Pancreas (tissue), 10 donors: ENCODE measurements at places on chromosomes 1 and 21. TPM values are rescaled to one million over a fixed set of nuclear protein-coding genes. Genes with fewer than 3 reads are reported as not detected.
A peak's percentile ranks its signal among the peaks of the same experiment; 100 is the strongest.

The TAL1 gene
- total RNA-seq: 1.2 TPM

DNA sequence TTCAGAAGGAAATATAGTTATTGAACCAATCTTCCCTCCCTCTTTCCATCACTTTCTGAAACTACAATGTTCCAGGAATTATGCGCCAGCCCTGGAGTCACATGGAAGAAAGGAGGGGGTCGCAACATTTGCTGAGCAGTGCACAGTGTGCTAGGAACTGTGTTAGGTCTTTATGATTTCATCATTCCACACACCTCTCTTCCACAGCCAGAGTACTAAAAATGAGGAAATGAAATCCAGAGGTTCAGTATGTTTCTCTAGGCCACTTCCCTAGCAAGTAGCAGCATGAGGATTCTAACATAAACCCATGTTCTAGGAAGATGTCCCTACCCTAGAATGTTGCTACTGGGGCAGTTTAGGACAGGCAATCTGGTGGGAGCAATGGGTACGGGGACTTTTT is 158.1 kb downstream of the SLC45A1 start:
- DNase-seq: no peak

The TMCC2 gene
- total RNA-seq: 1.8 TPM

The FUBP1 gene
- total RNA-seq: 81.5 TPM

GRCh38 chr1:18724801-18725200 is 94.2 kb downstream of the PAX7 start:
- no peak for DNase-seq

The CELA2A gene
- total RNA-seq: 1,553 TPM

The RBP7 gene
- total RNA-seq: 2.1 TPM

DNA sequence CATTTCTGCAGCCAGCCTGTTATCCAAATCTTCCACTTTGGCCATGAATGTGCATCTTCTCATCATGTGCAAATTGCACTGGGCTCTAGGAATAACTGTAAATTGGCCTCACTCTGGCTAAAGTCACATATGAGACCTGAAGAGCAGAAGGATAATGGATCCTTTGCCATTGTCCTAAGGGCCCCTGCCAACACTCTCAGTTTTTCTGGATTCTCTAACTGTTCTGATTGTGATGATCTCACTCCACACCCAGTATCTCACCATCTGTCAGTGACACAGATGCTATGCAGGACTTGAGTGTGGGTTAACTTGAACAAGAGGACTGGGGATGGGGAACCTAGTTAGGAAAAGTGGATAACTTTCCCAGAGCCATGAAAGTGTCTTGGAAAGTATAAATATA is 8.5 kb upstream of the FYB2 start:
- DNase-seq: no peak

The FAM177B gene
- total RNA-seq: 0.32 TPM

GRCh38 chr1:233566886-233567285 is 47.0 kb upstream of the KCNK1 start:
- no peak for DNase-seq

The SERPINC1 gene
- total RNA-seq: not detected

The ANKRD35 gene
- 0.34 TPM for total RNA-seq

DNA sequence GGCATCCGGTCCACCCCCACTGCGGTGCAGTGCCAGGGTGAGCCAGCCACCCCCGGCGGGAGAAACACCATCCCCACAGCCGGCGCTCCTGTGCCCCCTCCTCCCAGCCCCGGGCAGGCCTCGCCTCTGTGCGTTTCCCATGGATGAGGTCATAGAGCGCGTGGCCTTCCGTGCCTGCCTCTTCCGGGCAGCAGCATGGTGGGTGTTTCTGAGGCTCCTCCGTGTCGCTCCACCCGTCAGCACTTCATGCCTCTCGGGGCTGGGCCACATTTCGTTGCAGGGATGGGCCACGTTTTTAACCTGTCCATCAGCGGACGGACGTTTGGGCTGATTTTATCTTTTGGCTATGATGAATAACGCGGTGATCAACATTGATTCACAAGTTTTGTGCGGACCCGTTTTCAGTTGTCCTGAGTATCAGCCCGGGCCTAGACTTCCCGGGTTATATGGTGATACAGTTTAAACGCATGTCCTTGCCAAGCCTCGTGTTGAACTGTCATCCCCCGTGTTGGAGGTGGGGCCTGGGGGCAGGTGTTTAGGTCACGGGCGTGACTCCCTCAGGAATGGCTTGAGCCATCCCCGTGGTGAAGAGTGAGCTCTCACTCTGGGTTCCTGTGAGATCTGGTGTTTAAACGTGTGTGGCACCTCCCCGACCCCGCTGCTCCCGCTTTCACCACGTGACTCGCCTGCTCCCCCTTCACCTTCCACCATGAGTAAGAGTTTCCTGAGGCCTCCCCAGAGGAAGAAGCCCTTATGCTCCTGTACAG is 64.8 kb downstream of the SLX9 start:
- no peak for DNase-seq

The NVL gene
- 12.4 TPM for total RNA-seq

DNA sequence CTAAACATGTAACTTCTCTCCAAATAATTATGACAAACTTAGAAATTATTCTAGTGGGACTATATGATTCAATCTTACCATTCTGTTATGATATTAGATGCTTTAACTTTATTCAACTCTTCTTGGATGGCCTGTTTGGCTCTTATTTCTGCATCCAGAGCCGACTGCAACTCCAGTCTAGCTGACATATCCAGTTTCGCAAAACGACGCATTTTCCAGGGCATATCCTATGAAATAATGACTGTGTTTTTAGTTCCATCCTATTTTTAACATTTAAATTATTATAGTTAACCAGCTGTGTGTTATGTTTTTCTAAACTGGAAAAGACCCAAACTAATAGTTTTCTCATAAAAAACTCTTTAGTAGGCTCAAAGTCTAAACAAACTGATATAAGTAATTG is 133.7 kb downstream of the COQ8A start:
- no peak for DNase-seq

The FASLG gene
- not detected for total RNA-seq

DNA sequence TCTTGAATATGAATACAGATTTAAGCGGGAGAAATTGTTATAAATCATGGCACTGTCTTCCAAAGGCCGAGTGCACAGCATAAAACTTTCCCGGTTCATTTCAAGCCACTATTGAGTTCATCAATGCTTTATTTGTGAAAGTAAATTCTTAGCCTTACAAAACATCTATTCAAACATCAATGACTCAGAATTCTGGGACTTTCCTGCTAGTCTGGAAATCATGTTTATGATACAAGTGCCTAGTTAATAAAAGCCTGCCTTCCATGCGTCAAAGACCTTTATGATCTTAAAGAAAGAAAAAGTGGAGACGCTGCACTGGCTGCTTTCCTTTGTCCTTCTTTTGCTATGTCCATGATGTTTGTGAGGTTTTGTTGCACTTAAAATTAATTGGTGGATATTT is 137.7 kb downstream of the SETD4 start:
- no peak for DNase-seq

- no peak for DNase-seq
These were observed 22.3 kb downstream of the NAV1 start for GRCh38 chr1:201561195-201561564.

DNA sequence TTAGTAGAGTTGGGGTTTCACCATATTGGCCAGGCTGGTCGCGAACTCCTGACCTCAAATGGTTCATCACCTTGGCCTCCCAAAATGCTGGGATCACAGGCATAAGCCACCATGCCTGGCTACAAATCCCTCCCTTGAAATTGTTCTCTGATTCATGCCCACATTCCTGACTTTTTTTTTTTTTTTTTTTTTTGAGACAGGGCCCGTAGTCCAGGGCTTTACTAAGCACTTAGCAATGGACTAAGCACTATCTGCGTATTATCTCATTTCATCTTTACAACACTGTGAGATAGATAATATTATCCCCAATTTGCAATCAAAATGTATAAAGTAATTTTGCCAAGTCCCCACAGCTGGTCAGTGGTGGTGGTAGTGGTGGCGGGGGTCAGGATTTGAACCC is 58.9 kb downstream of the VWA5B1 start:
- DNase-seq: no peak

The CD52 gene
- total RNA-seq: 0.98 TPM

The SPRR3 gene
- not detected for total RNA-seq

The SYTL1 gene
- total RNA-seq: 128 TPM

DNA sequence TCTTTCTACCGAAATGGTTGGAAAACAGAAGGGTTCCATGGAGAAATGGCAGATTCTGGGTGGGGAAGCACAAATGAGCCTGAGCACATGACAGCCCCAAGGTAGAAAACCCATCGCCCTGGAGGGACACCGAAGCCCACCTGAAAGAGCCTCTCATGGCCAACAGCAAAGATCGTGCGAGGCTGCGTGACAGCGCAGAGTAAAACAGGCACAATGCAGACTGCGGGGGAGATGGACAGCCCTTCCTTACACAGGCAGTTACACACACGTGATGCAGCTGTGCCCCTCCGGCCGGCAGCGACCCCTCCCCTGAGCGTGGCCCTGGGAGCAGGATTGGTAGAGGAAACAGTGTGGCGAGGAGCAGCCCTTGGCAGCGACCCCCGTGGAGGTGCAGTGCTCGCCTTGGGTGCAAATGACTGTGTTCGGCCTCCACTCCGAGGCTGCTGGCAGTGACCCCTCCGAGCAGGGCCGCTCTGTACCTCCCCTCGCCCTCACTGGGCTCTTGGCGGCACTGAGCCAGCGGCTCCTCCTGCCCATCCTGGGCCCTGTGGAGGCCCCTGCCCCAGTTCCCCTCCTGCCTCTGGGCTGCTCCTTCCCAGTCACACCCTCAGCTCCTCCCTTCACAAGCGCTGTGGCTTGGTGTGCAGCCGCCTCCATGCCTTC is 120.9 kb upstream of the COL6A1 start:
- DNase-seq: no peak

The SH2D1B gene
- total RNA-seq: not detected

The CFHR2 gene
- total RNA-seq: not detected

DNA sequence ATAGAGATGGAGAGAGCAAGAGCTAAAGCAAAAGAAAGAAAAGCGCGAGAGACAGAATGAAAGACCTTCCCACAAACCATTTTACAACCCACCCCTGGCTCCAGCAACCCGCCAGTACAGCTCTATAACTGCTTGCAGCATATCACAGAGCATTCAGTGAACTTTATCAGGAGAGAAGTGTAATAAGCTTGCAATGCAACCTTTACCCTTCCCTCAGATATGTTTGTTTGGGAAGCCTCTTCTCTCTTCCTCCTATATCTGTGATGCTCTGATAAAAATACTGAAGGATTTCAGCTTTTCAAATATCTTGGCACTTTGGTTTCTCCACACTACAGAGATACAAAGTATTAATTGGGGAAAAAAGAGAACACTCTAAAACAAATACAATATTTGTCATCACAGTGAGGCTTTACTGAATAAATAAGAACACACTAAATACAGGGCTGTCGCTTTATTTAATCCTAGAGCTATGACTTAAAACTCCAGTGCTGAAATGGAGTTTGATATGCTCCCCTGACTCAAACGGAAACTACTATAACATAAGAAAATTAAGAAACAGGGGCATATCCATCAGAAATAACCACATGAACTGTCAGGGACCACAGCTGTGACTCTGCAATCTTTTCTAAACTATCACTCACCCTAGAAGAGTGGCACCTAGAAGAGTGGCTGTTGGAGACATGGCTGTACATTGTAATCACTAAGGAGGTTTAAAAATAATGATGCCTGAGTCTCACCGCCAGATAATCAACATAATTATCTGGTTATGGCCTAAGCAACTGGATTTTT is 6.7 kb downstream of the CRP start:
- no peak for DNase-seq

- DNase-seq: peak; percentile 60
These were observed 54.5 kb downstream of the PCNX2 start for GRCh38 chr1:233240829-233241682.

The SPRR2B gene
- total RNA-seq: not detected

- no peak for DNase-seq
These were observed 183.7 kb downstream of the CLIC6 start for GRCh38 chr21:34852448-34852847.

DNA sequence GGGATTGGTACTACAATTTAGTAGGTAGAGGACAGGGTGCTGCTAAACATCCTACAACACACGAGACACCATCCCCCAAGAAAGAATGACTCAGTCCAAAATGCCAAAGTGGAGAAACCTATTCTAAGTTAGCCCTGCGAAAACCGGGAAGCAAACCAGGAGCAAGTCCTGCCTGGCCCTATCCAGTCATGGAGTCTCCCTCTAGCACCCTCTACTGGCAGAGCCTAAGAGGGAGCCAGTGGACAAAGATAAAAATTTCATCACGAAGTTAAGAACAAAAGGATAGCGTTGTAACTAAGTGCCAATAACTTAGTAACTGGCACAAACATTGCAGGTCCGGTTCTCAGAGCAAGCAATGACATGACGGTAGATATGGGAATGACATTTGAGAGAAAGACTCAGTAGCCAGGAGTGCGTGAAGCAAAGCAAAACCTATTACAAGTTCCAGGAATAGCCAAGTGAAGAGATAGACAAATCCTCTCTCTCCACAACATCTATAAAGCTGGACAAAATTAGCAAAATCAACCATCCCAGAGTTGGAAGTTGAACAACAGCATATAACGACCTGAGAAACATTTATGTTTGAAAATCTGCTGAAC is 383.5 kb downstream of the OMA1 start:
- no peak for DNase-seq

DNA sequence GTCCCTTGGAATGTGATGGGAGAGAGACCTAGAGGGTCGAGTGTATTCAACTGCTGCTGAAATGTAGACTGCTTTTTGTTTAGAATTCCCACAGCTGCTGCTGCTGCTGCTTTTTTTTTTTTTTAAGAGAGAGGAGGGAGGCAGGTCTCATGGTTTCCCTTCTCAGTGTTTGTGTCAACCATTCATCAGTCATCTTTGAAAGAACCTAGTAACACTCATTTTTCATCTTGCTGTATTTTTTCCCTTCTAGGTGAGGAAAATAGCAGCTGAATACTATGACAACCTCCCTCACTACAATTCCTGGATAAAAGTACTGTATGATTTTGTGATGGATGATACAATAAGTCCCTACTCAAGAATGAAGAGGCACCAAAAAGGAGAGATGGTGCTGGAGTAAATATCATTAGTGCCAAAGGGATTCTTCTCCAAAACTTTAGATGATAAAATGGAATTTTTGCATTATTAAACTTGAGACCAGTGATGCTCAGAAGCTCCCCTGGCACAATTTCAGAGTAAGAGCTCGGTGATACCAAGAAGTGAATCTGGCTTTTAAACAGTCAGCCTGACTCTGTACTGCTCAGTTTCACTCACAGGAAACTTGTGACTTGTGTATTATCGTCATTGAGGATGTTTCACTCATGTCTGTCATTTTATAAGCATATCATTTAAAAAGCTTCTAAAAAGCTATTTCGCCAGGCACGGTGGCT is 9.2 kb downstream of the DEGS1 start:
- no peak for DNase-seq

The SAMD11 gene
- 1.4 TPM for total RNA-seq

DNA sequence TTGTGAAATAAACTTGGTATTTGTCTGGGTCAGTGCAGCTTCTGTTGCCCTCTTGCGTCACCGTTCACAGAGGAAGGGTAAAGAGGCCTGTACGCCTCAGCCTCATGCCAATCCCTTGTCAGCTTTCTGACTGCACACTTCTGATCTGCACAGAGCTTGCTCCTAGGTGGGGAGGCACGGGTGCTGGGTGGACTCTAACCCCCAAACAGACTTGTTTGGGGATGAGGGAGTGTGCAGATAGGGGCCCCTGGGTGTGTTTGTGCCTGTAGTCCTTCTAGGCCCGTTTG is 803 bp upstream of the B4GALT2 start:
- DNase-seq: no peak
